Activated CD4-positive, CD25-positive, alpha-beta regulatory T cell (primary cell): ENCODE measurements at places on chromosomes 1 and 21.
A peak's percentile ranks its signal among the peaks of the same experiment; 100 is the strongest.

DNA sequence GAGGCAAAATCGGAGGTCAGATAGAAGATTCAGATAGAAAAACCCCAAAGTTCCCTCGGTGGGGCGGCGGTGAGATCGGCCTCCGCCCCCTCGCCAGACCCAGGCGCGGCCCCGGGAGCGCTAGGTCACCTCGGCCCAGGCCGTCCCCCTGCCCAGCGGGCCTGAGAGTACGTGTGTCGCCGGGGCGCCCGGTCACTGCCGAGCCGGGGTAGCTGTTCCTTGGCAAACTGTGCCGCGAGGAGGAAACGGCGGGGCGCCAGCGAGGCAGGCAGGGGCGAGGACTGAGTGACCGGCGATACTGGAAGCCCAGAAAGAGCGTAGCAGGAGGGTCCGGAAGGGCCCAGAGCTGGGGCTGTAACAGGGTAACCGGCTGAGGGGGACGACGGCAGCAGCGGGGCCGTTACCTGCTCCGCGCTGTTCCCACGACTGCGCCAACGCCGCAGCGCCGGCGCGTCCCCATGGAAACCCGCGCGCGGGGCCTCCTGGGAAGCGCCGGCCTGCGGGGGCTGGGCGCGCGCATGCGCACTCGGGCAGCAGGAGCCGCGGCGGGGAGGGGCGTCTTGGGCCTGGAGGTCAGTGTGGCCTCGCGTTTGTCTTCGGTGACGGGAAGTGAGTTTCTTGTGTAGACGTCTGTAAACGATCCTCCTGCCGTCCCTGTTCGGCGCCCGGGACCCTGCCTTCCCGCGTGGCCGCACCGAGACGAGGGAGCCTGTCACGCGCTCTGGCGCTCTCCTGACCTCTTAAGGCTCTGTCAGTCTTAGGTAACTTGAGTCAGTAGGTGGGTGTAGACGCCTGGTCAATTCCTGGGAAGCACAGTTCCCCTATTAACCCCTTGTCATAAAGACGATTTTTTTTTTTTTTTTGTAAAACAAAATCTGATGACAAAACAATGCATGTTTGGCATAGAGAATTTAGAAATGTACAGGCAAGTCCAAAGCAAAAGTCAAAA, at the start of gene LCA5L:
LCA5L (minus strand) TSS at position 458 of the 949 bp plus-strand sequence. CDS start 17,285 bp downstream, outside the sequence.
- DNase-seq, result peak; percentile 71

DNA sequence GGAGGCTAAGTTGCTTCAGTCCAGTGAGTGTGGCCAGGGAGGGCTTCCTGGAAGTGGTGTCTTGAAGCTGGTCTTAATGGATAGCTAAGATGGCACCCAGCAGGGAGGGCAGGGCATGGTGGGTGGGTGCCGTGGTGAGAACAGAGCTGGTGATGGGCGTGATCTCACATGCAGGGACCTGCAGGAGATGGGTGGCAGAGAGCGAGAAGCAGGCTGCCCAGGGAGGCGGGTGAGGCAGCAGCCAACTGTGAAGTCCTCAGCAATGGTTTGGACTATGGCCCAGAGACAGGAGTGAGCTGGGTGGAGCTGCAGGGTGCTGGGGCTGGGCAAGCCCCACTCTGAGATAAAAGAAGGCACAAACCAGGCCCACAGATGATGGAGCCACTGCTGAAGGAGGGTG, 50.7 kb downstream of the UMODL1 start:
- no peak for DNase-seq

DNA sequence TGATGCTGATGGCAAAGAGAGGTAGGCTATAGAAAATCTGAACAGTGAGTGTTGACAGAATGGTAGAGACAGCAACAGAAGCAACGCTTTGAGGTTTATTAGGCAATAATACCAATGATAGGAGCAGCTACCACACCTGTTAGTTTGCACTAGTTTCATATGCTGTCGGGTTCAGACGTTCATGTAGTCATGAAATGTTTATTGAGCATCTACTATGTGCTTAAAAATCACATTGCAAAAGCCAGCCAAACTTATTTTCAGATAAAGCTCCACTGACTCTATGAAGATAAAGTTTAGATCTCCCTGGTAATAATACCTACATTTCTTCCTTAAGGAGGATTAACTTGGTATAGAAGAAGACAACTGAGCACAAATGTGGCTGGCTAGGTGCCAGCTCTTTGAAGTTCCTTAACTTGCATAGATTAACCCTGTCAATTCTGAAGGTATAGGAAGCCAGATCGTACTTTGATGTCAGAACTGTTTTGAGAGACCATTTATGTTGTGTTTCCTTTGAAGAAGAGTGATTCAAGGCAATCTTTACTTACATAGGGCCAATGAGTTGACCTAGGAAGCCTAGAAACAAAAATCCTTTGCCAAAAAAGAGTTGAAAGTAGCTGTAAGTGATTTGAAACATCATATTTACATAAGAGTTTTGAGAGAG, 71.5 kb downstream of the DISP1 start:
- DNase-seq, result no peak

DNA sequence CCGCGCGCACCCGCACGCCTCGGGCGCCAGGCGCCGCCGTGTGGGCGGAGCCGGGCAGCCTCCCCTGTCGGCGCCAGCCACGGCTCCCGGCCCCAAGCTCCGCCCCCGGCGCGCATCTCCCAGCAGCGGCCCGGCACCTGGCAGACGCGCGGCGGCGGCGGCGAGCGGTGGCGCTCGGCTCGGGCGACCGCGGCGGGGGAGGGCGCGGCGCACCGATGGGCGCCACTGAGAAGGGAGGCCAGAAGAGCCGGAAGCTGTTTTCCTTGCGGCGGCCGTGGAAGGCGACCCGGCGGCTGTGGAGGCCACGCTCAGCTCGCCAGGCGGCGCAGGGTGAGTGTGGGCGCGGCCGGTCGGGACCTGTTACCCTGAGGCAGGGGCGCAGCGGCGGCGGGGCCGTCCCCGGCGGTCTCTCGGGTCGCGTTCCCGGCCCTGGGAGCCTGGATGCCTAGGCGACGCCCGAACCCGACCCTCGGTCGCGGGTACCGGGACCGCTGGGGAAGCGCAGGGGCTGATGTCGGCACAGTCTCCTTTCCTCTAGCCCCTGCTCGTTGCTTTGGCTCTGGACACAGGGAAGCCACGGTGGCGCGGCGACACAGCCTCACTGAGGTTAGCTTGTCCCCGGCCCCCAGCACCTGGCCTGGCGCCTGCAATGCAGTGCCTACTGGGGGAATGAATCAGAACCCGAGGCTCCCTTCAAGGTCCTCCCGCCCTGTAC, 54.9 kb upstream of the DNAJC6 start:
- peak; percentile 71 for DNase-seq

- DNase-seq, result no peak
Measured at GRCh38 chr1:115006191-115006590, 23.4 kb upstream of the TSHB start.

DNA sequence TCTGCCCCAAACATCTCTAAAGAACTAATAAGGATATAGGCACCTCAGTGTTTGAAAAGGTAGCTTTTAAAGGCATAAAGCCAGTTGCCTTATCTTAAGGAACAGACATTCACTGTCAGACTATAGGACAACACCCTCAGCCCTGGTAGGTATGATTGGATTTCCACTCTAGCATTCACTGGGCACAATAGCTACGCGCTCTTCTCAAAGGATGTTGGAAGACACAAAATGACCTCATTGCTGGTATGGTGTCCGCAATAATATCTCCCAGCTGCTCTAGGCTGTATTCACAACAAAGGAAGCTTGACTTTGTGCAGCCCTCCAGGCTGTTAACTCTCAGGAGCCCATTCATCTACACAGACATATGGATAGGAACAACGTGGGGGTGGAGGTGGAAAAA, 119.4 kb upstream of the CXADR start:
- DNase-seq, result no peak
